ENCODE measurements at places on chromosomes 4 and X. TPM values are rescaled to one million over a fixed set of nuclear protein-coding genes. Genes with fewer than 3 reads are reported as not detected.

DNA sequence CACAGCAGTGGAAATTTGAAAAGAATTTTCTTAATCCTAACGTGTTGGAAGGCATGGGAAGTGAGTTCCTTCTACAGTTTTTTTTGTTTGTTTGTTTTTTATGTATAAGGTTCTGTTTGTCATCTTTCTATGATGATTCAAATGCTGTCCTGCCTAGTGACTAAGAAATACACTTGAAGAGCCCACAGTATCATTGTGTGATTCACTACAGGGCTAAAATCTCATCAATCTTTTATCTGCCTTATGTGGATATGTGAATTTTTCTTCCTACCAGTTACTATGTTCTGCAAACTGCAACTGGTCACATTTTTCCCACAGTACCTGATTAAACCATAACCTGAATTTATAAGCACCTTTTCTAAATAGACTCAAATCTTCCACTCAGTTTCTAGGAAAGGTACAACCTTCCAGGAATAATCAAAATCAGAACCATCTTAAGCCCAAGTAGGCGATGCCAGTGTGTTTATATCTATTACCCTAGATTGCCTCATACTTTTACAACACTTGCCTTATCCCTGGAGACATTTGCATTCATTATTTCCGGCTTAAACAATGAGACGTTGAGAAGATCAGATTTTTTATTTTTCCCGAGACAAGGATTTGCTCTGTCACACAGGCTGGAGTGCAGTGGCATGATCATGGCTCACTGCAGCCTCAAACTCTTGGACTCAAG lies 214.6 kb upstream of the GALNT7 start:
- DNase-seq: no peak

Gene RTL9
- not detected for total RNA-seq

Gene TEX13D
- total RNA-seq: 0.09 TPM

DNA sequence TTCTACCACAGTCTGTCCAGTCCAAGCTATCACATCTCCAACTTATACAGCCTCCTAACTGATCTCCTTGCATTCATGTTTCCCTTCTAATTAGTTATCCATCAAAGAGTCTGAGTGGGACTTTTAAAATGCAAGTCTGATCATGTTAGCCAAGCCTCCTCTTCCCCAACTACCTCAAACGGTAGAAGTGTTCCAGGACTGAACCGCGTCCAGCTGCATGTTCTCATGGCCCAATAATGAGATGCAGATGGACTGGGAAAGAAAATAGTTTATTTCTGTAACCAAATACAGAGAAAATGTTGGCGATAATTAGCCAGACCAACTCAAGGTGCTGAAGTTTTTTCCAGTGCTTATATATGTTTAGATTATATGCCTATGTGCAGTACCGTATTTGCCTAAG lies 46.6 kb upstream of the PPP1R2C start:
- no peak for DNase-seq

DNA sequence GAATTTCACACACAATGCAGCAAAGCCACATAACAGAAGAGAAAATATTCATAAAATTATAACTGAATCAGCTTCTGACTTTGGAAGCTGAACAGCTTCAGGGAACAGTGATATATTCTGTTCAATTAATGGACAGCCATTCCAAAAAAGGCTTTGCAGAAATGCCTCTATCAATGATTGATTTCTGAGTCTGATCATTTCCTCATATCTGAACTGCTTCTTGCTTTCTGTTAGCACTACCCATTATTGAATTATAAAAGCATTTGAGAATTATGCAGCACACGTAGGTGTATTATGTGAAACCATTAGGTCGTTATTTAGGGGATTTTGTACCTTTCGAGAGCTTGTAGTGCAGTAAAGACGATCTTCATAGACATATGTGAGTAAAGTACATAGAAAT lies 159.6 kb downstream of the STIM2 start:
- no peak for DNase-seq

Gene XKRX
- 0.77 TPM for total RNA-seq

Gene PDGFRA
- total RNA-seq: 0.41 TPM

- DNase-seq: no peak
Observed at GRCh38 chr4:103204111-103204510, 6.0 kb upstream of the CENPE start.

- DNase-seq: no peak
Observed at GRCh38 chr4:5784021-5784420, 73.0 kb downstream of the EVC start.

Gene ANKRD50
- 2.4 TPM for total RNA-seq

- DNase-seq: no peak
Observed at GRCh38 chr4:7983296-7983695, 43.6 kb upstream of the AFAP1 start.

Gene KLKB1
- 0.45 TPM for total RNA-seq

DNA sequence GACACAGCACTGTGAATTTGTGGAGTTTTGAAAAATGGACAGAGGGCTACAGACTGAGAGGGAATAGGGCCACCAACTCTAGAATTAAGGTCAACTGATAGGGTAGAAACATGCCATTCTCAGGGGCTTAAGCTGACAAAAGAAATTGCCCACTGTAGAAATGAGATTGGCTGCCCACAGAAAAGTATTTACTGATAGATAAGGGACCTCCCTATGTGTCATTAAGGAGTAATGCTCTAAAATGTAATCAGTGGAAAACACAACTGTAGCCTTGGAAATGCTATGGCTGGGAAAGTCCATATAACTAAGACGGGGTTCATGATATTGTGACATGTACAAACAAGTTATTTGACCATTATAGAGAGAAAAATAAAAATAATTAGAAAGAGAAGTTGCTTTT lies 4.6 kb downstream of the RTL9 start:
- no peak for DNase-seq

DNA sequence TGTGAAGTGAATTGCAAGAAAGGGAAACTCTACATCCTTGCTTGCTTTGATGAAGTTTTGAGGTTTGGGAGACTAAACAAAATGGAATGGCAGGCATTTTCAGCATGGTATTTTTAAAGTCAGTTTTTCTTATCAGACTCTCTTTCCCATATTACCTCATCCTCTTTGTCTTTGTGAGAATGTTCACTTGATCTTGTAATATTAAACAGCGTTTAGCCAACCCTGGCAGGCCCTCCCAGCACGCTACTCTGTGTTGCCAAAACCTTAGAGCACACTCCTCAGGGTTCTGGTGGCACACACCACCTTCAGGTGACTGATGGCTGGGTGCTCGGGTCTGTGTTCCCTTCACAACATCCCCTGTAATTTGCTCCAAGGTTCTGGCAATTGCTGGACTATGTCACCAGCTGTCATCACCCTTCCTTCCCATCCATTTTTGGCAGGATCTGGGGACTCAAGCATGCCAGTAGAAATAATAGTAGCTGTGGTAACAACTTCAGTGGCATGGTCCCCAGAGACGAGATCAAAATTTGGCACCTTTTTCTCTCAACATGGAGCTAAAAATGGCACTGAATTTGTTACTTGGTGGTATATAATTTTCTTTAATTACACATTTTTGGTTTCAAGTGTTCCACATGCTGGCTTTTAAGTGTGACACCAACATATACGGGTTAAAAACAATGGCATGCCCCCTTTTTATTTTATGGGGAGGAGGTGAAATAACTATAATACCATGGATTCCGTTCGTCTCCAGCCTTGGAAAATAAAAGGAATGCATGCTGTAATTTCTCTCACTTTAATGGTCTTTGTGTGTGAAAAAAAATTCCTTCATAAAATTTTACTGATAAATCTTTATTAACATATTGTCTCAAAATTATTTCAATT lies 273.1 kb downstream of the DCTD start:
- DNase-seq: no peak

Gene CSTF2
- 52.5 TPM for total RNA-seq

DNA sequence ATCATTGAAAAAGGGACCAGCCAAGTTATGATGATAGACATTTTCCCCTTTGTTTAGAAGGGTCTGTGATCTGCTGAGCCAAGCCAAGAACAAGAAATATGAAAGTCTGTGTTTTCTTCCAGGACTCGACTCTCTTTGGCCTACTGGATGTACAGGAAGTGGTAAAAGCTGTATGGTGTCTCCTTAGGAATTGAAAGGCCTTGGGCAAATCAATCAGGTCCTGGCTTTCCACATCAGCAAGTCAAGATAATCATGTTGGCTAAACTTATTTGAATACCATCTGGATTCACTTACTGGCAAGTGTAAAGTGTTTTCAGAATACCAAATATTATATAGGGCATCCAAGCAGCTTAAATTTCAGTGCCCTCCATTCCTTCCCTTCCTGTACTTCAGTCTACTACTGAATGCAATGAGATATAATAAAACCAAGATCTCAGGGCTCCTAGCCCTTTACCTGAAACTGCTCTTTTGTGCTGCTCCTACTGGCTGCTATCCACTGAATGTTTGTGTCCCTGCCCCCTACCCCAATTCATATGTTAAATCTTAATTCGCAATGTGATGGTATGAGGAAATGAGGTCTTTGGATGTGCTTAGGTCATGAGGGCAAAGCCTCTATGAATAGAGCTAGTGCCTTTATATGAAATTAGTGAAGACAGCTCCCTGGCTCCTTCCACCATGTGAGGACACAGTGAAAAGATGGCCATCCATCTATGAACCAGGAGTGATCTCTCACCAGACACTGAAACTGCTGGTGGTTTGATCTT lies 578.0 kb downstream of the SPRY1 start:
- DNase-seq: no peak

GRCh38 chr4:155468282-155468681 lies 91.5 kb upstream of the MAP9 start:
- no peak for DNase-seq

Measured in activated naive CD4-positive, alpha-beta T cell treated with anti-CD3 and anti-CD28 coated beads, Interleukin-2, amount 50 U/mL, for 72 hours (primary cell).